OCI-LY7 (cell line): ENCODE measurements at places on chromosomes 11 and 22.

DNA sequence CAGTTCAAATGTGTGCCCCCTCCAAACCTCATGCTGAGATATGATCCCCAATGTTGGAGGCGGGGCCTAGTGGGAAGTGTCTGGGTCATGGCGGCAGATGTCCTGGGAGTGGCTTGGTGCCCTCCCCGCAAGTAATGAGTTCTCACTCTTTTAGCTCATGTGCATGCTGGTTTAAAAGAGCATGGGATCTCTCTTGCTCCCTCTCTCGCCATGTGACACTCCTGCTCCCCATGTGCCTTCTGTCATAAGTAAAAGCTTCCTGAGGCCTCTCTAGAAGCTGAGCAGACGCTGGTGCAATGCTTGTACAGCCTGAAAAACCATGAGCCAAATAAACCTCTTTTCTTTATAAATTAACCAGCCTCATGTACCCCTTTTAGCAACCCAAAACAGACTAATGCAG lies 98.8 kb downstream of the SGSM3 start:
- no peak for DNase-seq

- peak; percentile 99 for DNase-seq
Observed at GRCh38 chr11:66312549-66313320, 4.1 kb downstream of the CD248 start.

GRCh38 chr11:76051937-76052336 lies 154.4 kb downstream of the WNT11 start:
- no peak for DNase-seq

DNA sequence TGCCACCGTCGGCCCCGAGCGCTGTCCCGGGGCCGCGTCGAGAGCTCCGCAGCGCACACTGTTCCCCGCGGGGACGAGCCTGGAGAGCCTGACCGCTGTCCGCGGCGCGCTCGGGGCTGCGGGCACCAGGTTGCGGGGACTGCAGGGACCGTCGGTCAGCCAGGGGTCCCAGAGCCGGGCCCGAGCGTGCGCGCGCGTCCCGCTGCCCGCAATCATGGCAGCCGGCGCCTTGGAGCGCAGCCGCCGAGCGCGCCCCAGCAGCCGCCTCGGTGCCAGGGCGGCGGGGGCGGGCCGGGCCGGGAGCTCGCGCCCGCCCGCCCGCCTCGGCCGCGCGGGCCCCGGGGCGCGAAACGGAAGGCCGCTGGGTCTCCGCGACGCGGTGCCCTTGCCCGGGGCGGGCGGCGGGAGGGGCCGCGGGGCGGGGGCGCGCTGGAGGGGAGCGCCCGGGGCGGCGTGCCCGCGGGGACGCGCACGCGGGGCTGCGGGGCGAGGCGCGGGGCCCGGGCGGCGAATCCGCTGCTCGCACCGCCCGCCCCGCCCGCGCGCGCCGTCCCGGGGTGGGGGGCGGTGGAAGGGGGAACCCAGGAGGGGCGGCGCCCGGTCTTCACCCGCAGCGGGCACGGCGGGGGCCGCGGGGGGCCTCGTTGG lies 79.4 kb upstream of the PPARA start:
- peak; percentile 44 for DNase-seq

GRCh38 chr11:80365076-80365725 lies 924.4 kb upstream of the TENM4 start:
- no peak for DNase-seq

- DNase-seq, result peak; percentile 53
Observed at GRCh38 chr11:62324731-62325556, 12.3 kb upstream of the ASRGL1 start.

- no peak for DNase-seq
Observed at GRCh38 chr22:44365832-44366231, 53.1 kb upstream of the SHISAL1 start.

GRCh38 chr22:18060646-18061620 lies 16.9 kb upstream of the PEX26 start:
- DNase-seq, result no peak

- DNase-seq, result no peak
Observed at GRCh38 chr11:60987577-60988277, 16.2 kb downstream of the CD6 start.

DNA sequence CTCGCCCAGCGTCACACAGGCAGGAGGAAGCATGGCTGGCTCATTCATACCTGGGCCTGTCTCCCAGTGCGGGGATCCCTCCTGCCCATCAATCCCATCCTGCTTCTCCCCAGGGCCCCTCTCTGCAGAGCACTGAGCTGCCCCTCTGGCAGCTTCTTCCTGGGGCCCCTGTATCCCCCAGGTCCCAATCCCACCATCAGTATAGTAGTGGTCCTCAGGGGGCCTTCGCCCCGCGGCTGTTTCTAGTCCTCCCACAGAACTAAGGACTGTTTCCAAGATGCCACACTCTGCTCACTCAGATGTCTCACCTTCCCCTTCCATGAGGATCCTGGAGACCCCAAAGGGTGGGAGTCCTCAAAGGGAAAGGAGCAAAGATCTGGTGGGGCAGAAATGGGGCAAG lies 97.6 kb downstream of the PDE2A start:
- DNase-seq, result no peak
